ENCODE measurements at places on chromosomes 4 and X.
A peak's percentile ranks its signal among the peaks of the same experiment; 100 is the strongest.

- DNase-seq: no peak
Observed at GRCh38 chrX:57918750-57919436, 8.6 kb upstream of the ZXDA start.

GRCh38 chr4:76305033-76305687 is 1.4 kb upstream of the STBD1 start:
- no peak for DNase-seq

DNA sequence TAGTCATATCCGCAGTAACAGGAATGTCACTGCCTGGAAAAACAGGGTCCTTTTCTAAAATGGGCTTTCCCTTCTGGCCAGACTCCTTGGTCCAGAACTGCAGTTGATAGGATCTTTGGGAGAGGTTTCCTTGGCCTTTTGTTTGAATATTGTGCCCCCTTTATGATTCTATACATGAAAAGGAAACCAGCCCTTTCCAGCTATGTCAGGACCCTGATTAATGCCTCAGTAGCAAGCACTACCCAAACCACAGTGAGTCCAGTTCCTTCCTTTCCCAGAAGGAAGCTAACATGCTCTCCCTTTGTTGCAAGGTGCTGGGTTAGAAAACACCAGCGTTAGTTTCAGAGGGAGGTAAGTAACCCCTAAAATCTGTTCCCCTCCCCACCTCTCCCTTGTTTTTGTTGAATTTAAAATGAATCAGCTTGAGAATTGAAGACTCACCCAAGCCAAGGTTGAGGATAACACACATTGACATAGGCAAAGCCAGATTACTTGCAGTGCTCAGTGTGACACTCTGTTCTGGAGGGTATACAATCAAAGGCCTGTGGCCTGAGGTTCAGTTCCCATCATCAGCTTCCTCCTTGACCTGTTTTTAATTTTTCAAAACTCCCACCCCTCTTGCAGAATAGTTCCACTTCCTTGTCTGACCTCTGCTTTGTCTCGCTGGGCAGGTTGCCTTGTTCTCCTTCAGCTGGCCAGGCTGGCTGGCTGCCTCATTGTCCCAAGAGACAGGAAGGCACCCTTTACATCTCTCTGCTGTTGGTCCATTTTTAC is 87.6 kb upstream of the PLAC1 start:
- no peak for DNase-seq

GRCh38 chr4:35818520-35818919 is 425.8 kb downstream of the ARAP2 start:
- no peak for DNase-seq

DNA sequence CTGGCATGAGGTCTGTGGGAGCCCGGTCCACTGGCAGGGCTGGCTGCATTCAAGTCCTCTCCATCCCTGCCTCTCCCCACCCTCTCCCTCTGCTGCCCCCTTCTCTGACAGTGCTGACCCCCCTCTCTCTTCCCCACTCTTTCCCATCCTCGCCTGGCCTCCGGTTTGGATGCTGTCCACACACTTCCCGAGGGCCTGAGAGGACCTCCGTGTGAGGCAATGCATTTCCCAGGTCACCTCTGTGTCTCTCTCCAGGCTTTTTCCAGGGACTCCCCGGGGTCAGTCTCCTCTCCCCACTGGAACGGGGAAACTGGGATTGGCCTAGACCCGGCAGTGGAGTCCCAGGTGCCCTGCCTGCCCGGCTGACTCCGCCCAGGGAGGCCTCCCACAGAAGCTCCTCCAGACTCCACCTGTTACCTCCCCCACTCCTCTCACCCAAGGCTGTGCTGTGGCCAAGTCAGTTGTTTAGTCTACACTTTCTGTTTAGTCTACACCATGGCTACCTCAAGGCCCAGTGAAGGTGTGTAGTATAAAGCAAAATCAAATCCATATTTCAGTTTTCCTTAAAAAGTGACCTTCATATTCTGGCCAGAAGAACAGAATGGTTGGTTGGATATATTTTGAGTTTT is 146.8 kb downstream of the PTTG2 start:
- no peak for DNase-seq

- no peak for DNase-seq
Observed at GRCh38 chrX:27751976-27752375, 55.8 kb upstream of the MAGEB10 start.

DNA sequence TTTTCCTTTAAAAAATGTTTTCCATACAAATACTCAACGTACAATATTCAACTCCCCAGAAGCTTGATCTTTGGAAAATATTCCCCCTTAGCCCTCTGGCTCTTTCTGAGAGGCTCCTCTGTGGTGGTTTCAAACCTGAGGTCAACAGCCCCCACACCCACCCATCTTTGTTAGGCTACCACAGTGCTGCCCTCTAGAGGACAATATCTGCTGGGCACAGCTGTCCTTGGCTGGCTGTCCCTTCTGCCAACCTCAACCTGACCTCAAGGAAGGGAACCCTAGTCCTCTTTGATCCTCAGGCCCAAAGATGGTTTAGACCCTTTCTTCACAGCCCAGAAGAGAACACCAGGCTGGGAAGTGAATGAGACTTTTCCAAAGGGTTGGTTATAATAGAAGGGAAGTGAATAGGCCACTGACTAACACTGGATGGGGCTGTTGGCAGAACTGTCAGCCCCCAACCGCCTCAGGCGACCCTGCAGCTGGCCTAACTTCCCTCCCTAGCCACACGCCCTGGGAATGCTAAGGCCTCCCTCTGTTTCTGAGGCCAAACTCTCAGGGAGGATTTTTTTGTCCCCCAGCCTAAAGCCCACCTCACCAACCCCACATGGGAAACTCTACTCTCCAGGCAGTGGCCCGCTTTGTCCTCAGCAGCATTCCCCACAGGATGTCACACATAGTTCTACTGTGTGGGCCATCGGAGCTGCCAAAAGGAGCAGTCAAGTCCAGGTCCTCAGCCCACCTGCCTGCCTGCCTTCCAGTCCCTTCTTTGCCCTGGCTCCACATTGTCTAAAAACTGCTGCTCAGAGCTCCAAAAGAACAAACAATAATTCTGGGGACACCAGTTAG is 34.3 kb downstream of the NYX start:
- no peak for DNase-seq

DNA sequence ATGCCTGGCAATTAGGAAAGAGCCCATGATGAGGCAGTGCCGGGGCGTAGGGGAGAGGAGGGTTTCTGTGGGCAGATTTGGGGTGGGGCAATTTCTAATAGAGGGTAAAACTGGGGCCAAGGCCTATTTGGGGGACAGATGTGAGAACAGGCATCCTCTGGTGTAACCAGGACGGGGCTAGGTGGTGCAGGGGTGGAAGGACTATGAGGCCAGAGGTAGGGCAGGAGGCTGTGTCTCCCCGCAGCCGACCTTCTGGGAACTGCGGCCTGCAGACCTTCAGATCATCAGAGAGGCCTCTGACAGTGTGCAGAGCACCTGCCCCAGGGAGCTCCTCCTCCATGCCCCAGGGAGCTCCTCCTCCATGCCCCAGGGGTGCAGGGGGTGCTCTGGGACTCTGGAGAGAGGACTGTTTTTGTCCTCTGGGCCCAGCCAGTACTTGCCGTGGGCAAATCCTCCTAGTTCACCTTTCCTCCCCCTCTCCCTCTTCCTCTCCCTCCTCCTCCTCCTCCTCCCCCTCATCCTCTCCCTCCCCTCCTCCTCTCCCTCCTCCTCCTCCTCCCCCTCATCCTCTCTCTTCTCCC is 101.9 kb downstream of the SORCS2 start:
- DNase-seq: no peak

DNA sequence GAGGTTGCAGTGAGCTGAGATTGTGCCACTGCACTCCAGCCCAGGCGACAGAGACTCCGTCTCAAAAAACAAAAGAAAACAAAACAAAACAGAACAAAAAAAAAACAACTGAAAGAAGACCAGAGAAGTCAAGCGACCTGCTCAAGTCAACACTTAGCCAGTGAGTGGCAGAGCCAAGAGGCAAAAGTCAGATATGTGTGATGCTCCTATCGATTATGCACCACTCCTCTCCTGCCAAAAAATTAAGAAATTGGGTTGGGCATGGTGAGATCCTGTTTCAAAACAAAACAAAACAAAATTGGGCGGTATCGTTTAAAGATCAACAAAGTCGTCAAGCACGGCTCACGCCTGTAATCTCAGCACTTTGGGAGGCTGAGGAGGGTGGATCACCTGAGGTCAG is 137.7 kb downstream of the PDS5A start:
- DNase-seq: no peak

DNA sequence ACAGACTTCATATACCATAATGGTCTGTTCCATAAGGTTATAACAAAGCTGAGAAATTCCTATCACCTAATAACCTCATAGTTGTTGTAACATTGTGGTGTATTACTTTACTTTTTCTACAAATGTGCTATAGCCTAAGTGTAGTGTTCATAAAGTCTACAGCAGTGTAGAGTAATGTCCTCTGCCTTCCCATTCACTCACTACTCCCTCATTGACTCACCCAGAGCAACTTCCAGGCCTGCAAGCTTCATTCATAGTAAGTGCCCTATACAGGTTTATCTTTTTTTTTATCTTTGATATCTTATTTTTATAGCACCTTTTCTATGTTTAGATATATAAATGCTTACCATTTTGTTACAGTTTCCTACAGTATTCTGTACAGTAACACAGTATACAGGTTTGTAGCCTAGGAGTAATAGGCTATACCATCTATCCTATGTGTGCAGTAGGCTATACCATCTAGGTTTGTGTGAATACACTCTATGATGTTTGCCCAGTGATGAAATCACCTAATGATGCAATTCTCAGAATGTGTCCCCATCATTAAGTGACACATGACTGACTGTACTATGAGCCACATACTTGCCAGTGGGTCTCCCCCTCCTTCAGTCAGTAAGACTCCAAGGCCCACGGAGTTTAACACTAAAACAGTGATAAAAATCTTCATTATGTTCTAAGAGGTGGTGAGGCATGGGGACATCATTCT is 299.9 kb downstream of the UNC5C start:
- DNase-seq: no peak

DNA sequence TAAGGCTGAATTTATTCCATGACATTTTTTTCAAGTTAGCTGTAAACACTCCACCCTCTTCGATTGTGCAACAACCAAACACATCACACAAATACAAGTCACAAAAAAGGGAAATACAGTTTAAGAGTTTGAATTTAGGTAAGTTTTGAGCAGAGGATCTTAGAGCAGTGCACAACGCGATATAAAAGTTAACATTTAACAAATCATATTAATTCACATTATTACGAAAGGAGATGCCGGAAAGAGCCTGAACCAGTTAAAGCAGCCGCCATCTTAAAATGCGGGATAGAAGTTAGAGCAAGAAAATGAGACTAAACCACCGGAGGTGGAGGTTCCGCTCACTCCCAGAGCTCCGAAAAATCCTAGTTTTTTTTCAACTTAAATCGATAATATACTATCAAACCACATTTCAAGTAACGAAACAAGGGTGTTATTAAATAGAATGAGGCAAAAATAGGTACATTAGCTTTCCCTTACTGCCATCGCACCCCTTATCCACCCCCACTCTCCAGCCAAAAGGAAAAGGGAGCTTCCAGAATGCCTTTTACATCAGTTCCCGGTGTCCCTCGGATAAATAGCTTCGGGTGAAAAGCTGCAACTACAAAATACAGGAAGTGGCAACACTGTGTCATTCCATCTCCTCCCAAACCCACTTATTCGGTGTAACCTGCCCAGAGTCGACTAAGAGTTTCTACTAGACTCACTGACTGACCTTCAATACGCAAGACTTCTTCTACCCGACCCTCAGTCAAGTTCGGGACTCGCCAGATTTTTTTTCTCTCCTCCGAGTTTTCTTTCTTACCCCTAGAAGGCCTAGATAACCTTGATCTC is 1.9 kb downstream of the UBE2D3 start:
- peak; percentile 3 for DNase-seq

DNA sequence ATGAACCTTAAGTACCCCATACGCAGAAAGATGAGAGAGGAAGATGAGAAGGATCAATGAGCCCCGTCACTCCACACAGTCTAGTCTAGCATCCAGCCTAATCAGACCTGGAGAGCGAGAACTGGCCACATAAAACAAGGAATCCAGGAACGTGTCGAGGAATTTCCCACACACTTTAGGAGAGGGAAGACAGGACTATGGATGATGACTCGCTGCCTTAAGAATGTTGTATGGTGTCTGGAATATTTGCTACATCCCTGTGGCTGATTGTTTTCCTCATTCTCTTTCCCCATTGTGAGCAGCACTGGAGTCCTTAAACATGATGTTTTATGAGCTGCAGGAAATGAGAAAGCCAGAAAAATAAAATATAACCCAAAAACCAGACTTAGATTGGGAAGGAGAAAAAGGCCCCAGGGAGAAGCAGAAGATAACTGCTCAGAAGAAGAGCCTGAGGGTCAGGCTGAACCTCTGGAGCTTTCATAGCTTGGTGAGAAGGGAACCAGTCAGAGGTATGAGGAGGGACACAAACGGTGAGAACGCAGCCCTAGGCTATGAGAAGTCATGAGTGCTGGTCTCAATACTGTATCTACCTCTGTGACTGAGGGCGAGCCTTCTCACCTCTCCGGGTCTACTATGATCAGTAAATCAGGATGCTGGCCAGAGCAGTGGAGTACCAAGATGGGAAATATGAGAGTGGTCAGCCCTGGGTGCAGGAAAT is 139.5 kb upstream of the NOCT start:
- DNase-seq: no peak

GRCh38 chrX:29872831-29873230 is 342.5 kb upstream of the MAGEB2 start:
- DNase-seq: no peak

- no peak for DNase-seq
Observed at GRCh38 chr4:1939664-1940509, 68.7 kb downstream of the NSD2 start.

- DNase-seq: no peak
Observed at GRCh38 chr4:146076081-146076480, 99.4 kb upstream of the LSM6 start.

GRCh38 chr4:52883707-52884669 is 21.9 kb downstream of the RASL11B start:
- DNase-seq: no peak

DNA sequence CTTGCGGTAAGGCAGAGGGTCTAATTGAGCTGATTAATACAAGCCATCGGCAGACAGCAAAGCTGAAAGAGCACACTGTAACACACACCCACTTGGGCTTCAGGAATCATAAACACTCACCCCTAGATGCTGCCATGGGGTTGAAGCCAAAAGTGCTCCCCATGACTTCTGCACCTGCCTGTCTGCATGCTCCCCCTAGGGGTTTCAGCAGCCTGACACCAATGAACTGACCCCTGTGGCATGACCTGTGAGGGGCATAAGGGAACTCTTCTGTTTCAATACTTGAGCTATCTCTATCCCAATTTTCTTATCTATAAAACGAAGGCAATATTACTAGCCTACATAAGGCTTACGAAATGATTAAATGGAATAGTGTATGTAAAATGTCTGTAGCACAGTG is 23.0 kb upstream of the IL13RA2 start:
- DNase-seq: no peak

- DNase-seq: no peak
Observed at GRCh38 chr4:96073461-96073860, 233.6 kb downstream of the PDHA2 start.

DNA sequence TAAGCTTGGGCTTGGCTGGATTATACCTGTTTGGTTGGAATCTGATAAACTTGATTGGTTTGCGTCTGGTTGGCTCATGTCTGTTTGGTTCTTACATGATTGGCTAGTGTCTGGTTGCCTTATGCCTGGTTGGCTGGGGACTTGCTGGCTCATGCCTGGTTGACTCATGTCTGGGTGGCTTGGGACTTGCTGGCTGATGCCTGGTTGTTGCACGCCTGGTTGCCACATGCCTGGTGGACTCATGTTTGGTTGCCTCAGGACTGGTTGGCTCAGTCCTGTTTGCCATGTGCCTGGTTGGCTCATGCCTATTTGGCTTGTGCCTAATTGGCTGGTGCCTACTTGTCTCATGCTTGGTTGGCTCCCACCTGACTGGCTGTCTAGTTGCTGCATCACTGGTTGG is 104.5 kb downstream of the APOOL start:
- DNase-seq: no peak

- DNase-seq: no peak
Observed at GRCh38 chr4:169249214-169249973, 21.4 kb downstream of the SH3RF1 start.
